Hepatocyte (in vitro differentiated cells): ENCODE measurements at places on chromosomes 4 and X. TPM values are rescaled to one million over a fixed set of nuclear protein-coding genes. Genes with fewer than 3 reads are reported as not detected.

GRCh38 chr4:67558493-67558892, at the start of gene STAP1:
Gene STAP1 (plus strand): TSS chr4:67558727. CDS start chr4:67558810, 83 bp downstream.
- DNase-seq: no peak

The MAGEB6B gene
- total RNA-seq: not detected in 2 replicates

DNA sequence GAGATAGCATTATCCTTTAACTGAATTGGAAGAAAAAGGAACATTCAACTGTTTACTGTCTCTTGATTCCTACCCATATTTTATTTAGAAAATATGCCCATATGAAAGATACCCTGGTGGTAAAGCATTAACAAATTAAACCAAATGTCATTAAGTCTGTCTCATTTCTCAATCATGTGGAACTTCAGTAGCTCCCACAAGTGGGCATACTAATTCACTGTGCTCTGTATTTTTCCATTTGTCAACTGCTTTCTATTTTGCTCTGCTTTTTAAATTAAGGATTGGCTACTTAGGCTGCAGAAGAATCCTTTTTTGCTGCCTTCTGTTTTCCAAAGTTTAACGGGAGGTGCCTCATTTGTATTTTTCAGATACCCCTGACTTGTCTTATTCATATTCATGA, 77.2 kb downstream of the DDIT4L start:
- no peak for DNase-seq

- peak; percentile 57 for DNase-seq
Measured at GRCh38 chrX:2679534-2680485, 11.3 kb upstream of the CD99 start.

GRCh38 chr4:135418353-135418752, 1216.8 kb upstream of the PABPC4L start:
- no peak for DNase-seq

- DNase-seq: no peak
Measured at GRCh38 chr4:186932631-186933187, 209.1 kb upstream of the FAT1 start.

DNA sequence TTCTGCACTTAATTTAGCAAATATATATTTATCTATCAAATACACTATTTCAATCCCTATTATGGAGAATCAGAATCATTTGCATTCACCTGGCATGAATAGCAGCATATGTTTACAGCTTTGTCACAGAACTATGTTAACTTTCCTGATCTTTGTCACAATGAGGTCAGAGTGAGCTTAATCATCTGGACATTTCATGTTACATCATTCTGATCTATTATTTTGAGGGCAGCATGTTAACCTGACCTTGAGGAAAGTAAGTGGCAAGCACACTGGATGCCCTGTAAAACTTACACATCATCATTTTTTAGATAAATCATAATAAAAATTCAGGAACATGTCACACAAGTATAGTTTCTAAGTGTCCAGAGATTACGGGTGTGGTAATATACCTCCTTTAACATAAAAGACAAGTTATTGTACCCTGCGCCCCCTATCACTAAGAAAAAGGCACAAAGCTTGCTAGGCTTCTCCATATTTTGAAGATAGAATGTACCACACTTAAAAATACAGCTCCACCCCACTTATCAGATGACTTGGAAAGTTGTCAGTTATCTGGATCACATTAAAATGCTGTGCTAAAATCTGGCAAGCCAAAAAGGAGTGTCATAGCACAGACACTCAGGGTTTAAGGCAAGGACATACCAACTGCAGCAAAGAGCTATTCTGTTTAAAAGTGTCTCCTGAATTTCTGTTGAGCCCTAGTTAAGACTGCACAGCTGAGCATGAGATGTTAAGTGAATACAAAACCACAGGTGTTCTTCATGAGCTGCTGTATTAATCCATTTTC, 182.7 kb upstream of the FAT4 start:
- no peak for DNase-seq

GRCh38 chr4:188986271-188986689, 847.0 kb downstream of the TRIML1 start:
- no peak for DNase-seq

- no peak for DNase-seq
Measured at GRCh38 chr4:33975995-33976394, 2268.3 kb downstream of the ARAP2 start.

GRCh38 chr4:56733352-56733751, 52.3 kb upstream of the HOPX start:
- no peak for DNase-seq

The TLR2 gene
- 6.6 and 10.6 TPM in 2 replicates for total RNA-seq

DNA sequence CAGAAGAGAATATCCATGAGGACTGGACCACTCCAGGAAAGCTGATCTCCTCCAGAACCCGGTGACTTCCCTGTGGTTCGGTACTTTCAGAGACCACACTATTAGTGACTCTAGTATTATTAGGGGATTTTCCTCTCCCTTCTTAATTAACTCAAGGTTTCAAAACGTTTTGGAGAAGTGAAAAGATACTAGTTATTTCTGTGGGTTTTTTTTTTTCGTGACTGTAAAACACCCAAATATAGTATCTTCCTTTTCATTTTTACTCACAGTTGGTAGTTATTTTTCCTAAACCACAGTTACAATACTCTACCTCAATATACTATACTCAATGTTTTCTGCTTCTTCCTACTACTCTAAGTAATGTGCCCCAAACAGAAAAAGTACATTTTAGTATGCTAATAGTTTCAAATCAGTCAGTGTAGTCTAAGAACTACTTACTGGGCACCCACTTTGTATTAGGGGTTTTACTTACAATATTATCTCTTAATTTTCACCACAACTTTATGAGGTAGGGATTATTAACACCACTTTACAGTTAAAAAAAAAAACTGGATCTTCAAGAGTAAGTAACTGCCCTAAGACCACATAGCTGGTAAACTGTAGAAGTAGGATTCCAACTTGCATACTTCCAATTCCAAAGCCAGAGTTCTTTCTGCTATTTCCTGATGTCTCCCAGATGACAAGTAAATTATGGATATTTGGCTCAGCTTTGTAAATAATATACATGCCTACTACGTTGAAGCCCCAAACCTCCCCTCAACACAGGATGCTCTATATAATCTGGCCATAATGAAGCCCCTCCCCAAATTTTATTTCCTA, 45.0 kb downstream of the SLC9A7 start:
- DNase-seq: no peak

DNA sequence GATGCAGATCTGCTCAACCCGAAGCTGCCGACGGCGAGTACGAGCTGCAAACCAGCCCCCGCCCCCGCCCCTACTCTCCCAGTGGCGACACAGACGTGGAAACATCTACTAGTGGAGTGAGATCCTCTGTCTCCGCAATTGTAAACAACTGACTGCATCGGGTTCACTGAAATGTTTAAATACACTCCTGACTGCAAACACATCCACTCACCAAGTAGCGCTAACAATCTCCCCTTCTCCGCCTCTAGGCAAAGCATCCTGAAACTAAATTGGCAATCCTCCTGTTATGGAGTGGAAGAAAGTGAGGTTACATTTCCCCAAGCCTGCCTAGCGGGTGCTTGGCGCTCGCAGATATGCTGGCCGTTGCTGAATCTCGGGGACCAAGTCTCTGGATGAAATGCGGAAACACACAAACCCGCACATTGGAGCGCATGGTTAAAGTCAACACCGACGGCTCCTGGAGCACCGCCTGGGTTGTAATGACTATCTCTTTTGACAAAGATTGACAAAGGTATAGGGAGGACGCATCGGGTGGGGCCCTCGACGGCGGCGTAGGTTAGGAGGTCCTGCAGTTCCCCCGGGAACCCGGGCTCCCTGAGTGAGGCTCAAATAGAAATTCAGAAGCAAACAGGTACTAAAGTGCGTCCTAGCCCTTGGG, 117.0 kb upstream of the TEX13C start:
- DNase-seq: peak; percentile 5

GRCh38 chrX:153338836-153339235, 4.9 kb downstream of the ZNF275 start:
- no peak for DNase-seq

DNA sequence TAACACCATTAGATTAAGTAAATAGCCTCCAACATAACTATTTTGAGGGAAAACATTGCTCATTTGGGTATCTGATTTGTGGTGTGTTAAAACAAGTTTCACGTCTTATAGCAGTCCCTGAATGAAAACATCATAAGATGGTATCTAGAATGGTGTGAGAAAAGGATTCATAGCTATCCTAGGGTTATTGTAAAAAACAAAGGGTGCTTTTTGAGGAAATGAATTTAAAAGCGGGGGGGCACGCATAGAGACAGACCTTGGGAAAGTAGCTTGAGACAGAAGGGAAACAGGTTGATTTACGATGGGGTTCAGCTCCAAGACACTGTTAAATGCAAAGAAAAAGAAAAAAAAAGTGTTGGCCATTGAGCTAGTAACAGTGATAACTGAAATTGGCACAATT, 768 bp upstream of the CXCL10 start:
- no peak for DNase-seq

The DTHD1 gene
- 0.12 TPM in 1 of 2 replicates, not detected in the other for total RNA-seq
